Right hindlimb (tissue), 1 donor: ENCODE measurements at places on chromosomes 2 and 18.

GRCh38 chr2:9288681-9289338, 82.2 kb downstream of the ASAP2 start:
- DNase-seq: no peak

DNA sequence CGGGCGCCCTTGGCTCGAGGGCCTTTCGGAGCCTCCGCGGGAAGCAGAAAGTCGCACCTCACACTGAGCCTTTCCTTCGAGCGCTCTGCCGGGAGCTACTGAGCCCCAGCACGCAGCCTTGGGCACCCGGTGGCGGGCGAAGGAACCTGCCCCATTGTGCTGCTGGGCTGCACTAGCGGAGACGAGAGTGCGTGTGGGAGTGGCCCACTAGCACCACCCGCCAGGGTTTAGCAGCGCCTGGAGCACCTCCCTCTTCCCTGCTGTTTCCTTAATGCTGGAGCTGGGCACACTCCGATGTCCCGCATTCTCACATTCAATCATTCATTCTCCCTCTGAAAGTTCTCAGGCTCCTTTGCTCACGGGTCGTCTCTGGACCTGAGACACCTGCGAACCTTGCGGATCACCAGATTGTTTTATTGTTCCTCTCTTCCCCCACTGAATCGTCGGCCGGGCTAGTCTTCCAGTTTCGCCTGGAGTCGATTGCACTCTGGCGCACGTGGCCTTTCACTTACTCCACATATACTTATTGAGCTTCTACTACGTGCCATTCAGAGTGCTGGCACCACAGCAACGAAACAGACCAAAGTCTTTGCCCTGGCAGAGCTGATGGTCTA, 8.5 kb upstream of the PAX3 start:
- peak; percentile 24 for DNase-seq

GRCh38 chr2:109162999-109163398, 34.0 kb downstream of the SH3RF3 start:
- DNase-seq: peak; percentile 63

GRCh38 chr2:186299610-186300009, 186.4 kb upstream of the ZC3H15 start:
- no peak for DNase-seq

DNA sequence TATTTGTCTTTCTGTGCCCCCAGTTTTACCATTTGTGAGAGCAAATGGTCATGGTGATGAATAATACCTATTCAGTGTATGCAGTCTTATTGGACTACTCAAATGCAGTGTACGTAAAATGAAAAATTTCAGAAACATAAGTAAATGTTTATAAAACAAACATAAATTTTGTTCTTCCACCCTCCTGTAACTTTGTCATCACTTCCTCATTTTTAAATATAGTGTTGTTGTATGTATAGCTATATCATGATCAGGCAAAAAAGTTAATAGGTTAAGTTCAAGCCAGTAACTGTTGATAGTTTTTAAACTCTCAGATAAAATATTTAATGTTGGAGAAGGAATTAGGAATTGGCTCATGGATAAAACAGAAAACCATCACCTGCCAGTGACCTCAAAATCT, 93.2 kb downstream of the KLF7 start:
- DNase-seq: no peak

DNA sequence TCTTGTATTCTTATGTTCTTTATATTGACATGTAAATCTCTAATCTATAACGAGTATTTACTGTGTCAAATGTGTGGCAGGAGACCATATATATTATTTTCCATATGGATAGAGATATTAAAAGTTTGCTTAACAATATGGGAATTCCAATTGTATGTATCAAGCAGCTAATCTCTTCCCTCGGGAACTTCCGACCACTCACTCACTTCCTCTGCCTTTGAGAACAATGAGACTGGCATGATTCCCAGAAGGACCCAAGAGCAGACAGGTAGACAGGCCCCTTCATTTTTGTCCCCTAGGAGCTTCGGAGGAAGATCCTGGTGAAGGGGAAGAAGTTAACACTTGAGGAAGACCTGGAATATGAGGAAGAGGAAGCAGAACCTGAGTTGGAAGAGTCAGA, 24.1 kb downstream of the PLCD4 start:
- DNase-seq: no peak

- DNase-seq: no peak
Measured at GRCh38 chr2:62698653-62699052, 6.9 kb upstream of the EHBP1 start.

DNA sequence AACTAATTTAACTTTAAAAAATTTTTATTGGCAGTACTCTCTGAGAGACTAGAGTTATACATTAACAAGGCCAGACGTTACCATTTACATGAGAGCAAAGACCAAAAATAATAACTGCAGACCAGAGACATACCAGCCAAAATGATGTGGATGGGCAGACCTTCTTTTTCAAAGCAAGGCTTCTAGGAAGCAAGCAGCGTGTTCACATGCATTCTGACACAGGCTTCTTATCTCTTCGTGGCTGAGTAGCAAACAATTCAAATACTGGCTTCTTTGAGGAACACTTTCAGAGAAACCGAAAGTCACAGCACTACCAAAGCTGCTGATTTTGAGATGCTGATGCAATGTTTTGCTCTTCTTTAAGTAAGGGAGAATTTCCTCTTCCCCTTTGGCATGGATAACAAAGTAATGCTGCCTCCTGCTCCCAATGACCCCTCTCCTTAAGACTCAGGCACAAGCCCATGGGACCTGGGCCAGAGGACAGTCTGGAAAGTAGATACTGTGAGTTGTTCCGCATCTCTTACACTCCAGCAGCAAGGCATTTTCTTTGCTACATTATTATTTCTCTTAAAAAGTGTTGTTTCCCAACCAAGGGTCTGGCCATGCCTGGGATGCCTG, 181.9 kb downstream of the MREG start:
- no peak for DNase-seq

- no peak for DNase-seq
Measured at GRCh38 chr2:134181219-134181618, 72.7 kb upstream of the MGAT5 start.

DNA sequence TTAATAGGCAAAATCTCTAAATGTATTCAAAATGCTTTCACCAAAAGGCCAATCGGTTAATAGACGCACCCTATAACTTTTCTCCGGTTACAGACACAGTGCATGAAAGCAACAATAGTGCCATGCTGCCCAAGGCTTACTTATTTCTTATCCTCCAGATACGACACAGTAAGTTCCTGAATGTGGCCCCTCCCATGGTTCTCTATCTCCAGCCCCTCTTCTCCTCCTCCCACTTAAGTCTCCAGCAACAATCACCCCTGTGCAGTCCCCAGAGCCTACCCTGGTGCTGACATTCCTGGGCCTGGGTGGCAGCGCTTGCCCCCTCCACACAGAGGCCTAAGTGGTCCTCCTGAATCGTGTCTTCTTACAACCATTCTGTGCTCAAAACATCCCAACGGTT, 3.6 kb downstream of the KIDINS220 start:
- DNase-seq: no peak

DNA sequence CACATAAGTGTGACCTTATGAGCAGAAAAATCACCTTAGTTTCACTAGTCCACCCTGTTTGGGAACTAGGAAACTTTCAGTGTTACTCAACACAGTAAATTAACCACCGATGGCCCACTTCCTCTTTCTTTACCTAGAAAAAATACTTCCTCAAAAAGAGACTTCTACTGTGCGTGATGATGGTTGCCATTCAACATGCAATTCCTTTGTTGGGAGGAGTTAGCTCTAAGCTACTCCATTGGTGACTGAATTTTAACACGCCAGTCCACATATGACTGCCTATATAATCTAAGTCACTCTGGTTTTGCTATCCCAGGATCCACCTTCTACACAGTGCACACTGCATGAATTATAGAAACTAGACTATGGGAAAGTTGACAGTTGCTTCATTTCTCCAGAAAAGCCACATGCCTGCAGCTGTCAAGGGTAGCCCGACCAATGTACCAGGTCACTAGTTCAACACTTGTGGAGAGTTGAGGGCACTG, 47.8 kb upstream of the REG3G start:
- no peak for DNase-seq

DNA sequence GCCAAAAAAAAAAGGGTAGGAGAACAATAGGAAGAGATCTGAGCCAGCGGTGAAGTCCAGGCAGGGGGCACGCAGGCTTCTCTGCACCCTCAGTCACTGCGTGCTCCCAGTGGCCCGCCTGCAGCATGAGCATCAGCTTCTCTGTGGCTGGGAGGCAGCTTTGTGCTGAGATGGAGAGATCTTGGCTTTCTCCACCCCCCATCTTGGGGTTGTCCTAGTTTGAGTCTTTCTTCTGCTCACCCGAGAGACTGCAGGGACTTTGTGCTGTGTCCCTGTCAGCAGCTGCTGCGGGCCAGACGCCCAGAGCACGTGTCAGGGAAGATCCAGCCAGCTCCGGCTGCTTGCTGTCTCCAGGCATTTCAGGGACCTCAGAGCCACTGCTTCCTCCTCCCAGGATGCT, 20.3 kb downstream of the TRAPPC12 start:
- DNase-seq: peak; percentile 79

DNA sequence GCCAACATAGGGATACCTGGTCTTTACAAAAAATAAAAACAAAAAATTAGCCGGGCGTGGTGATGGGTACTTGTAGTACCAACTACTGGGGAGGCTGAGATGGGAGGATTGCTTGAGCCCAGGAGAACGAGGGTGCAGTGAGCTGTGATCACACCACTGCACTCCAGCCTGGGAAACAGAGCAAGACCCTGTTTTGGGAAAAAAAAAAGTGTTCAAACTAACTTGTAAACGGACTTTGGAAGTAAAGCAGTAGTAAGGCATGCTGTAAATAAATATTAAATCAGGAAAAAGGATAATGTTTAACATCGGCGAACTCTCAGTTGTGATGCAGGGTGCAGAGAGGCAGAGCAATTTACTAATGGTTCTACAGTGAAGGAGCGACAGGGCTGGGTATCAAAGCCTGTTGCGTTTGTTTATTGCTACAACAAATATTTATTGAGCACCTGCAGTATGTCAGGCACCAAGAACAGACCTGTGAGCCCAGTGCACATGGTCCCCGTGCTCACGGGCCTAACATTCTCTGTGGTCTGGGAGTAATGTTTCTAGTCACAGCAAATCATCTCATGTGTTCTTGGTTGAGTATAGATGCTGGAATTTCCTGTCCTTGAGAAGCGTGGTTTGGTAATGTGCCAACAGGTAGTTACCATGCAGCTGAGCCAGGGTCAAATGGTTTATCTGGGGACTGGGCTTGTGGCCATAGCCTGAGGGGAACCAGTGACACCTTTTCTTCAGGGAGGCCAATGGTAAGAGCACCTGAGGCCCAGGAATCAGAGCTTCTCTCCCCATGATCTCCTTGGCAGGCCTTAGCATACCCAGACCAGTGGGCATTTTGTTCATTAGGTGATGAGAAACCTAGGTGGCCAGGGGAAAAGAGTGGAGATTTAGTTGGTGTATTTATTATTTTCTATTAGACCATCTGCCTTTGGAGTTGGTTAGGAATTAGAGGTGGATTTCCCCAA, 27.9 kb upstream of the GREB1 start:
- DNase-seq: no peak

GRCh38 chr18:6778459-6779247, 49.1 kb downstream of the ARHGAP28 start:
- no peak for DNase-seq

DNA sequence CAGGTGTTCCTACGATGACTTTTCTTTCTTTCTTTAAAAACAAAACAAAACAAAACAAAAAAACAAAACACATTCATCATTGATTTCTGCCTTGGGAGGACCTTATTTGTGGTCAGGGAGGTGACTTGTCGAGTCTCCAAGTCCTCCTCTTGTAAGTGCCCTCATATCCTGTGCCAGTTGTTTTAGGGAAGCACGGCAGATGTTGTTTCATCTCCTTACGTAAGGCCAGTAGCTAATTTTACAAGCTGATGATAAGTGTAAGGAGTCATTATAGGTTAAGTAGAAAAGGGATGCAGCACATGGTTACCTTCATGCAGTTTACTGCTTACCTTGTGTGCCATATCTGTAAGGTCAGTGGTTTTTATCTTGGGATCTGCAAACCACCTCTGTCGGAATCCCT, 52.2 kb downstream of the MRPS9 start:
- DNase-seq: no peak

GRCh38 chr2:236830926-236831325, 254.8 kb upstream of the COPS8 start:
- DNase-seq: no peak

- DNase-seq: no peak
Measured at GRCh38 chr2:160730296-160730995, 236.8 kb upstream of the RBMS1 start.

DNA sequence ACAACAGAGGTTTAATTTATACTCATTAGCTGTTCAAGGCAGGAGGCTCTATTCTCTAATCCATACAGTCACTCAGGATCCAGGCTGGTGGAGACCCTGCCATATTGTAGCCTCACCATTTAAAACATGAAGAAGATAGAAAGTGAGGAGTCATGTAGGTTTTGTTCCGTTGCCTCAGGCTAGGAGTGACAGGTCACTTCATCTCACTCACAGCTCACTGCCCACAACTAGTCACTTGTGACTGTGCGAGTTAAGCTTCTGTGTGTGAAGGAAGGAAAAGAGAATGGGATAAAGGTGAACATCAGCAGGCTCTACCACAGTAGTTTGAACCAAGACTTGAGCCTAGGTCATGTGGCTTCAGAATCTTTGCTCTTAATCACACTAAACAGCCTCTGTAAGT, 9.0 kb upstream of the IGFBP2 start:
- DNase-seq: no peak

DNA sequence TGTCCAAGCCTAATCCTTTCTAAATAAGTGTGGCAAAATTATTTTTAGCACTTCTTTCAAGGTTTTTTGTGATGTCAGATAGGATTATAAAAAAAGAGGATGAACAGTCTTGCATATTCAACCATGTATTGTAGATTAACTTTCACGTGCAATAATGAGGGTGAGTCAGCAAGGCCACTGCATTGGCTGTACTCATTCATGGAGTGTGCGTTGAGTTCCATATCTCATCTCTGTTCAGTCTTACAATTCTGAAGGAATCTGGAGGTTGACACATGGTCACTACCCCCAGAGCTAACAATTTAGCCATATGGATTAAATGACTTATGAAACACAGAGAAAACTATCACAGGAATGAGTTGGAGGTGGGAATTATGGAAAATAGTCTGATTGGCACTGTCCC, 810.5 kb downstream of the SLC4A3 start:
- DNase-seq: no peak
